Fibroblast of the conjunctiva (primary cell): ENCODE measurements at places on chromosomes 3 and 15.

GRCh38 chr3:122219242-122219872 lies 35.9 kb downstream of the CASR start:
- DNase-seq = no peak

DNA sequence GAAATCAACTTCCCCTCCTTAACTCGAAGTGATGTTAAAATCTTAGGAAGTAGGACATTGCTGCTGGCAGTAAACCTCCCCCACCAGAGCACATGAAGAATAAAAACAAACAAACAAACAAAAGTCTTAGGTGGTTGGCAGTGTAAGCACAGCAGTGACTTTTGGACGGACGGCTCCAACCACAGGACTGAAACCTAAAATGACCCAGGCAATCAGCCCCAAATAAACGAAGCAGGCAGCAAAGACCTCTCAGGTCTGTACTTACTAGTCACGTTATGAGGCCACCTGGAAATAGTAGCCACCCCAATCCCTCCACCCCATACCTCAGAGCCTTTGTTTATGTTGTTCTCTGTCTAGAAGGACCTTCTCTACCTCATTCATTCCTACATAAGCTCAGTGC lies 33.5 kb upstream of the HES1 start:
- no peak for DNase-seq

DNA sequence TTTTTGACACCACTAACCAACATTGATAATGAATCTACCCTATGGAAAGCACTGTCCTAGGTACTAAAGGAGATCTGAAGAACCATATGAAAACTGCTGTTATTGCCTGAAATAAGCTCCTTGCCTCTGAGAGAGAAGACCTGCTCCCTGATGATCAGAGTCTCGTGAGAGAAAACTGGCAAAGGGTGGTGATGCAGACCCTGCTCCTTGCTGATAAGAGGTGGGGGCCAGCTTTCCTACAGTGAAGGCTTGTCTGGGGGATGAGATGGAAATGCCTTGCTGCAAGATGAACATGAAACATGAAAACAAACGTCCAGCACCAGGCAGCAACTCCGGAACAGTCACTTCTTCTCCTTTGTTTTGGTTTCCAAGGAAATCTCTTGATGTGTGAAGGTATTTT lies 31.9 kb downstream of the RASGRP1 start:
- DNase-seq = no peak

DNA sequence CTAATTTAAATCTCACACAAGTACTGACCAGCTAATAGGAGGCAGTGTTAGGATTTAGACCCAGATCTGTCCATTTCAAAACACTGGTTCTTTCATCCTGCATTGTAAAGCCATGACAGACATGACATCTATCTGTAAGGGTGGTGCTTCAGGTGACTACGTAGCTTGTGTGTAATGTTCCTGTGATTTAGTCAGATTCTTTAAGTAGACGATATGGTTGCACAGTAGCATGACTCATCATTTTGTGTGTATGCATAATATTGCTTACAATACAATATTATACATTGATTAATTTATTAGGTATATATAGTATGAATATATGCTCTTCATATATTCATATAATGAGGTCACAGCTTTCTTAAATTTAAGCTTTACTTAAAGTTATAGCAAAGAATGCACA lies 628.5 kb downstream of the GRM7 start:
- DNase-seq = no peak

GRCh38 chr3:156218353-156218744 lies 98.0 kb downstream of the KCNAB1 start:
- no peak for DNase-seq
